ENCODE measurements at places on chromosomes 5 and 9.

DNA sequence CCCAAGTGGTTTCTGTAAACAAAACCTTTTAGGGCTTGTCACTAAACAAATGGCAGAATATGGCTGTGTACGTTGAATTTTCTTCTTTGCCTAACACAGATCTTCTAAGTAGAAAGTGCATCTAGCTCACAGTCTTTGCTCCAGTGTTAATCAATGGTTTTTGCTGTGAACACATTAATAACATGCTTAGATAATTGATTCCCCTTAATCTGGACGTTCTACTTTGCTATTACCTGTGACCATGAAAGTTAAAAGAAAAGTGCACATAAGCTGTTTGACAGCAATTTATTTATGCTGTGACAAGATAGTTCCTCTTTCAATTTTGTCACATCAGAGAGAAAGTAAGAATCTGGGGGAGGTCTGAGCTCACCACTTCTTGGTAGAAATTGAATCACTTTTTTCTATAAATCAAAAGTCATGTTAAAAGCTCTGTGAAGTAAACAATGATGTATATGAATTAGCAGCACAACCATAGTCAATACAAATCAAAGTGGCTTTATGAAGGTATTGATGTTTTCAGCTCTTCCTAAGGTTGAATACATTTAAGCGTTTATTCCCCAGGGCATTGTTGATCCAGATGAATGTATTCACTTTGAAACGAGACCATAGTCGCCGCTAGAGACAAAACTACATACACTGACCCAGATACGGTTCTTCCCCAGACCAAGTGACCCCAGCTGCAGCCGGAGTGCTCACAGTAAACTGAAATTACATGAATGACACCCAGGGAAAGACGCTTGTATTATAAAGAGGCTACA lies 174.6 kb upstream of the ZNF608 start:
- DNase-seq = no peak

- DNase-seq = no peak
Observed at GRCh38 chr5:61619777-61620518, 287.9 kb downstream of the ZSWIM6 start.

GRCh38 chr5:90020575-90021538 lies 388.7 kb downstream of the CETN3 start:
- DNase-seq = no peak

- peak; percentile 13 for DNase-seq
Observed at GRCh38 chr9:133604214-133604613, 5.0 kb downstream of the FAM163B start.

DNA sequence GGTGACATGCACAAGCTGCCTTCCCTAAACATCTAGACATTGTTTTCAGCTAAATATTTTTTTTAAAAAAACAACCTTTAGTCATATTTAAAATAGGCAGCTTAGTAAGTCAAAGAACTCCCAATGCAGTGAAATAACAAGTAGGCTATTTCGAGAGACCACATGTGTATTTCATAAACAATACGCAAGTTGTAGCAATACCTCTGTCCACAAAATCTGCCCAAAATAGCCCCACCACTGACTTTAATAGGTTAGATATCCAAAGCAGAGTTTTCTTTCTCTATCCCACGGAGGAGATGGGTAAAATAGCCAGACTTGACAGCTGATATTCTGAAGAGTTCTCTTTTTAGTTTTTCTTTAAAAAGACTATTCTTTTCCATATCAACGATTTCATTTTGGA lies 1.2 kb downstream of the SLC24A2 start:
- no peak for DNase-seq

DNA sequence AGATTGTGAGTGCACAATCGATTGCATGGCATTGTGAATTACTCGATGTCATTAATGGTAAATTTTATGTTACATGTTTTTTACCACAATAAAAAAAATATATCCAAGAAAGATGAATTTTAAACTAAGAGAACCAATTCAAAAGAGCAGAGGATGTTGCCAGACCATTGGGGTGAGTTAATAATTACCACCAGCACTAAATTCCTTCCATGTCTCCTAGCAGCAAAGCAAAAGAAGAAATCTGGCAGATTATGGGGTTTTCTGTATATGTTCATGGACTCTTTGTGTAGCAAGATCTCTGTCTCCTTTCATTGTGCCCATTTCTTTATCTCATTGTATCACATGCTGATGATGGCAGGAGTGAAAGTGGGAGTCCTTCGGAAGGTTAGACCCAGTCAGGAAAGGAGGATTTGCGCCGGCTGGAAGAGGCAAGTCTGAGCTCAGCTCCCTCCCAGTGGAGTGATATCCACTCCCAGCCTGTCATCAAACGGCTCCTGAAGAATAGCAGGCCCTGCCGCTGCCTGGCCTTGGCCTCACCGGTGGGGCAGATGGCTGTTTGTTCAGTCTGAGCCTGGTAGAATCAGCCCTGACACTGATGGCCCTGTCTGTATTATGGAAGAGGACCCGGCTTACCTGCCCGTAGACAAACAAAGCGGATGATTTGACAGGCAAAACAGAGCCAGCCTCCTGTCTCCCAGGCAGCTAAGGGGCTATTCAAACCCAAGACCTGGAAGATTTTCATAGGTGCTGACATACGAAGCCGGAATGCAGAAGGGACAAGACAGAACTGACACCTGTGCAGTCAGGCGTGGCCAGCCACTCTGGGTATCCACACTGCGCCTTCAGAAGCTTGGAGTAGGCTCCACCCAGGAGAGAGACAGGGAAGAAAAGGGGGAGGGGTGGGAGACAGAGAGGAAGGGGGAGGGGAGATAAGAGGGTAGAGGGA lies 21.9 kb upstream of the FOXE1 start:
- no peak for DNase-seq

DNA sequence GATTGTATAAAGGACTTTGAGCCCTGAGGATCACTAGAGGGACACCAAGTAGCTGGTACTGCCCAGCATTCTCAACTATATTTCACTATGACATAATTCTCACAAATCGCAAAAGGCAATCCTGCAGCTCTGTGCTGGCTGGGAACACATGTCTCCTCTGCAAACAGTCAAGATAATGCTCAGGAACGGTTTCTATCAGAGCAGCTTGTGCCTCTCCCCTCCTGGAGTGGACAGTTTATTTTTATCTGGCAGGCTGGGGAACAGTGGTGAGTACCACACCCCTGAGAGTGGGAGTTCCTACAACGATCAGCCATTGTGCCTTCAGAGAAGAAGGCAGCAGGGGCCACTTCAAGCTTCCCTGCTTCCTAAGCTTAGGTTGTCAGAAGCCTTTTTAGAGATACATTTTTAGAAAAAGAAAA lies 65.8 kb downstream of the ERAP1 start:
- no peak for DNase-seq

Measured in T-helper 1 cell (primary cell).